ENCODE measurements at places on chromosomes 7 and 10.
A peak's percentile ranks its signal among the peaks of the same experiment; 100 is the strongest.

DNA sequence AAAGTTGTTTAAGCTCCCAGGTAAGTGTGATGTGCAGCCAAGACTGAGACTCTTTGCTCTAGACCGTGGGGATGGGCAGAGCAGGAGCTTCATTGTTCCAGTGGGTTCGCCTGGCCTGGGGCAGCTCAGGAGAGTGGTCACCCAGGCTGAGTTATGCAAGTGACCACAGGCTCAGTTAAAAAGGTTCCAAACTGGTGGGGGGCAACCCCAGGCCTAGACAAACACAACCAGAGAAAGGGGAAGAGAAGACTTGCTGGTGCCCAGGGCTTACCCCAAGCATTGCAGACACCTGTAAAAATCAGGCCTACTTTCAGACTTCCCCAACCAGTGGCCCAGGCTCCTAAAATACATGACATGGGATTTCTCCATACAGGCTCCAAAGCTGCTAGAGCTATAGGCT lies 21.6 kb downstream of the CREB3L2 start:
- no peak for DNase-seq

DNA sequence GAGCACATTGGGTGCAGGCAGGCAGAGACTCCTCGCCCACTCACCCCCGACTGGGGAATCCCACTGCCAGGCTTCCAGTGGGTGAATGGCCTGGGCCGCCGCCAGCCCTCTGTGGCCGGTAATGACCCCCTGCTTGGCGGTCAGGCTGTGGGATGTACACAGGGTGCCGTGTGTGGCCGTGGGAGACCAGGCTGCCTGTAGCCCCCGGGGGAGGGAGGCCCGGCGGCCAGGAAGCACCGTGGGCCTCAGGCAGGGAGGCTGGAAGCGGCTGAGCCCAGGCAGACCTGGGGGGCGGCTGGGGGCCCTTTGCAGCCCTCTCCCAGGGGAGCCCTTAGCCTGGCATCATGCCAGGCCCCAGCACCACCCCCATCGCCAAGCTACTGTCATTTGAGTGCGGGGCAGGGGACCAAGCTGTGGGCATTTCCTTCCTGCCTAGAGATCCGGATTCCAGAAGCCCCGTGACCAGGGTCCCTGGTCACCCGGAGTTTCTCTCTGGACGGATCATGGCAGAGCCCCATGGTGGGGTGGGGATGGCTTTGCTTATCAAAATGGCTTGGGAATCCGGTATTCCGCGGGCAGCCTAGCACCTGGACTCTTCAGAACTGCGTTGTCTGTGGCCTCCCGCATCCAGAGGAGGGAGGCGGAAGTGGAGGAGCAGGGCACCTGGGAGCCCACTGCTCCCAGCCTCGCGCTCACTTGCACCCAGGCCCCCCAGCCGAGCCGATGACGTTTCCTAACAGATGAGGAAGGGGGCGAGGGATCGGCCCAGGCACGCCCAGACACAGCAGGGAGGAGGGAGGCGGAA lies 1.1 kb downstream of the TTYH3 start:
- peak; percentile 41 for DNase-seq

DNA sequence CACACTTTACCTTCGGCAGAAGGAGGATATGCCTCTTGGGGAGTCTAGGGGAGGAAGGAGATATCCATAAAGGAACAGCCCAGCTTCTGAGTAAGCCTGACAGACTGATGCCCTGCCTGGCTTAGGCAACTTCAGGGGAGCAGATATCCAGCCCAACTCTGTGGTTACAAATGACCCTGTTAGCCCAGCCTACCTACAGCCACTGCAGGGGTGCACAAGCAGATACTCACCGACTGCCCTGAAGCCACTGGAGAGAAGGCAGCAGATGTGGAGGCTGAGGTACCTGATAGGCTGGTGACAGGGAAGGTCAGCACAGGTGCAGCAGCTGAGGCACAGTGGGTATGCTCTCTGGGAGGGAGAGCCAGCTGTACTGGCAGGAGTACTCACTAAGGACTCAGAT lies 770.2 kb downstream of the GRID1 start:
- no peak for DNase-seq

GRCh38 chr10:63253040-63253439 lies 119.9 kb downstream of the NRBF2 start:
- DNase-seq: no peak

GRCh38 chr10:119001717-119002500 lies 27.6 kb upstream of the NANOS1 start:
- DNase-seq: no peak

- peak; percentile 67 for DNase-seq
Measured at GRCh38 chr7:41698726-41699125, 4.2 kb downstream of the INHBA start.

DNA sequence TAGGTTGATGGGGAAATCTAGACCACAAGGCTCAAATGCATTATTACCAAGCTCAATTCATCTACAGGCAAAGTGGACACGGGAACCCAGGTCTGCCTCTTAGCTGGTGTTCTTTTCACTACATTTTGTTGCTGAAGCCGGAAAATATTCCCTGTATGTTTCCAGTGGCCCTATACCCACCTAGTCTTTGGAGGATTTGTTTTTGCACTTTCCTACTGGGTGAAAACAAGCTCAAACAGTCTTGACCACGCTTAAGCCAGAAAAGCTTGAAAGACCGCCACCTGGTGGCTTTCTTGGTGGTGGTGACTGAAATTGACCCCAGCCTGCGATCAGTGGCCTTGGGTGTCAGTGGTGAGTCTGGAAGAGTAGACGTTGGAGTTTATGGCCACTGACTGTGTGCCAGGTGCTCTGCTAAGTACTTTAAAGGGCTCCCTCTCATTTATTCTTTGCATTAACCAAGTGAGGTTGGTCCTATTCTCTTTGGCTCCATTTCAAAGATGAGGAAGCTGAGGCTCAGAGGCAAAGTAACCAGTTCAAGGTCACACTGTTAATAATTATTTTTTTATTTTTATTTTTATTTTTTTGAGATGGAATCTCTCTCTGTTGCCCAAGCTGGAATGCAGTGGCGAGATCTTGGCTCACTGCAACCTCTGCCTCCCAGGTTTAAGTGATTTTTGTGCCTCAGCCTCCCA lies 11.1 kb upstream of the CRTAC1 start:
- DNase-seq: peak; percentile 54

GRCh38 chr7:73504920-73505319 lies 17.2 kb downstream of the BAZ1B start:
- DNase-seq: no peak

DNA sequence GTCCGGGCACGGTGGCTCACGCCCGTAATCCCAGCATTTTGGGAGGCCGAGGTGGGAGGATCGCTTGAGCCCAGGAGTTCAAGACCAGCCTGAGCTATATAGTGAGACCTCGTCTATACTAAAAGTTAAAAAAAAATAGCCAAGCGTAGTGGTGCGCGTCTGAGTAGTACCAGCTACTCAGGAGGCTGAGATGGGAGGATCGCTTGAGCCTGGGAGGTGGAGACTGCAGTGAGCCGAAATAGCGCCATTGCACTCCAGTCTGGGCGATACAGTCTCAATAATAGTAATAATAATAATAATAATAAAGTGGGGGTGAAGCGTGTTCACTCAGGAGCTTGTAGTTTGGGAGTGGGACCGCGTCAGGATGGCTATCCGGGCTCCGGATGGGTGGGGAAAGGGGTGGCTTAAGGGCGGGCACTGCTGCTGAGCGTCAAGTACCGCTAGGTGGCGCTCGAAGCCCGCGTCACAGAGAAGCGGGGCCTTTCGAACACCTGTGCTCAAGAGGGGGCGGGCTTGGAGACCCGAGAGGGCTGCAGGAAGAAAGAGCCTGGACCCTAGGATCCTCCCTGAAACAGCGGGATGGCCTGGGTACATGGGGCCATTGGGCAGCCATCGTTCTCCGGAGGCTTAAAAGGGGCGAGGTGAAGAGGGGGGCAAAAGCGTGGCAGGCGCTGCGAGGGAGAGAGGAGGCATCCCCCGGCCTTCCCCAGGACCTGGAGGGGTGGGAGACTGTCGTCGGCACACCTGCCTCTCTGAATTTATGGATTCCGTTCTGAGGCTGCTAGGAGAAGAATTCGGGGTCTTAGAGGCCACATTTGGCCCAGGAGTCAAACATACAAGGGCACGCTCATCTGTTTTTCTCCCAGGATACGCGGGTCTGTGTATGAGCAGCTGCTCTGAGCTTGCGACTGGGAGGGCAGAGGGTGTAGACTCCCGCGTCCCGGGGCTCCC lies 14.5 kb downstream of the LBX1 start:
- peak; percentile 43 for DNase-seq

DNA sequence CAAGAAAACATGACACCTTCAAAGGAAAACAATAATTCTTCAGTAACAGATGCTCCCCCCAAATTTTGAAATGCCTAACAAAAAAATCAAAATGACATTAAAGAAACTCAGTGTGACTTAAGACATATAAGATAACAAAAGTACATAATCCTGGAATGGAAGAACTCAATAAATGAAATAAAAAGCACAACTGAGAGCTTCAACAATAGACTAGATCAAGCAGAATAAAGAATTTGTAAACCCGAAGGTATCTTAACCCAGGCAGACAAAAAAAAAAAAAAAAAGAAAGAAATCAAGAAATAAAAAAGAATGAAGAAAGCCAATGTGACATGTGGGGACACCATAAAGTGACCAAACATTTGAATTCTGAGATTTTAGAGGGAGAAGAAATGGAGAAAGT lies 27.7 kb upstream of the LRRD1 start:
- DNase-seq: no peak

- DNase-seq: no peak
Measured at GRCh38 chr10:123772645-123773508, 106.7 kb downstream of the GPR26 start.

GRCh38 chr7:29332042-29332811 lies 137.7 kb downstream of the CHN2 start:
- no peak for DNase-seq

GRCh38 chr10:132371641-132372081 lies 25.3 kb upstream of the PWWP2B start:
- DNase-seq: no peak

DNA sequence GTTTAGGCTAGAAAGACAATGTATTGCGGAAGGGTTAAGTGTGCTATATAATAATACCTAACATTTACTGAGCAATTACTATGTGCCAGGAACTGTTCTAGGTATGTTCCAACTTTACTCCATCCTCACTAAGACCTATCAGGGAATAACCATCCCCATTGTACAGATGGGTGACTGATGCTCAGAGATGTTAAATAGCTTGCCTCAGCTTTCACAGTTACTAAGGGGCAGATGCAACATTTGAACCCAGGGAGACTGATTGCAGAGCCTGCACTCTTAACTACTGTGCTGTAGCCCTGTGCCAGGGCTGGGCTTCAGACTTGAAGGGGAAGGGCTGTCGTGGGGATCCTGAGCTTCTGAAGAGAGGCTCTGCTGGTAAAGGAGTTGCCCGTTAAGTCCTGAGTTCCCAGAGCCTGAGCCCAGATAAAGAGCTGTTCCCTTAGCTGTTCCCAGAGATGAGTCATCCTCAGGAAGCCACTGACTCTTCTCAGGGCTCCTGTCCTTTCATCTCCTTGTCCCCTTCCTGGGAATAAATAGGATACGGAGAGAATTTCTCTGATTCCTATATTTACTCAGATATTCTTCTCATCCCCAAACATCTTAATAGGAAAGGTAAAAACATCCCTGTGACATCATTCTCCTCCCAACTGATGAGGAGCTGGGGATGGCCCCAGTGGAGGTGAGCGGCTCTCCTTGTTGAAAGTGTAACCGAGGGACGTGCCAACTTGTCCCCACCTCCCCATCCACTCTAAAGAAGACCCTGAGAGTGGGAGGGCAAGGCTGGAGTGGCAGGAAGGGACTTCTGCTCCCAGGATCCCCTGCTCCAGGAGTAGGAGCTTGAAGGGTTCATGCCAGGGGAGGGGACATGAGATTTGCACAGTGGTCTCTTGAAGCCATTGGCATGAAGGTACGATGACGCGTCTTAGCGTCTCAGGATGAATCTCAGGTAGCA lies 28.0 kb upstream of the HABP2 start:
- DNase-seq: peak; percentile 67

- no peak for DNase-seq
Measured at GRCh38 chr7:50685135-50686065, 97.3 kb downstream of the GRB10 start.

- DNase-seq: no peak
Measured at GRCh38 chr10:12389154-12389734, 39.9 kb downstream of the CAMK1D start.

- DNase-seq: peak; percentile 60
Measured at GRCh38 chr10:11810313-11810766, 12.8 kb upstream of the PROSER2 start.

DNA sequence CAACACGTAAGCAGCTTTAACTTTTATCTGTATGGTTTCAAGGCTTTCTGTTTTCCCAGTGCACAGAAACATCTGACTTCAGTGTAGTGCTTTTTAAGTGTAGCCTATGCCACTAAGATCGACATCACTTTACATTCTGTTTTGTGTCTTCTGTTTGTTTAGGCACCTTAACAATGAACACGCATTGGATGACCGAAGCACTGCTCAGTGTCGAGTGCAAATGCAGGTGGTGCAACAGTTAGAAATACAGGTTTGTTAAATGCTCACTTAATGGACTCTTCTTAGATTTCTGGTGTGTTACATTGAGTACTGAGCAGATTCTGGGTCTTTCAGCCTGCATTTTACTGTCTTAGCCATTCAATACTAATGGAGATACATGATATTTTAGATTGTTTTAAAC lies 237.4 kb downstream of the FOXP2 start:
- no peak for DNase-seq

DNA sequence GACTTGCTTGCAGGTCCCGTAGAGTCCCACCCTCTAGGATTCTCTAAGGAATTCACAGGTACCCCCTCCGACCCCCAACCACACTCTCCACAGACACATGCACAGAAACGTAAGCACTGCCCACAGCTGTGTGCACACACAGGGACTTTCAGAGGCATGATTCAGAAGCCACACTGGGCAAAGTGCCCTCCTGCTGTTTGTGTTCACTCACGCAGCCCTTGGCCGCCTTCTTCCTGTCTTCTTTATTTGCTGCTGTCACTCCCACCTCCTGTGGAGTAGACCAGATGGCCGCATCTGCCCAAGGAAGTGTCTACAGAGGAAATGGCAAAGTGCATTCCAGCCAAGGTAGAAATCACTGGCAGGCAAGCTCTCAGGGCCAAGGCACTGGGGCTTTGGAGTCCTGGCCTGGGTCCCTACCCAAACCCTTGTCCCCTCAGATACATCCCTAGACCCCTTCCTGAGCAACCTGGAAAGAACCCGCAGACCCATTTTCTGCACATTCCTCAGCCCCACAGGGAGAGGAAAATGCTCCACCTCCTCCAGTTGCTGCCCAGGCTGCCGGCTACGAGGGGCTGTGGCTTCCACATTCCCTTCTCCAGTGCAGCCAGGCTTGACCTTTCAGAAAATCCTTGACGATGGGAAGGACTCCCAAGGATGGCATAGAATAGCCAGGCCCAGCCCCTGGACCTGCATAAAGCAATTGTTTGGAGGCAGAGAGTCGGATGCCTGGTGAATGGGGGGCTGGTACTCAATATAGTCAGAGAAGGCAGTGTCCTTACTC lies 21.6 kb upstream of the GIMAP8 start:
- DNase-seq: peak; percentile 87

GRCh38 chr7:39757604-39758003 lies 134.2 kb downstream of the RALA start:
- DNase-seq: no peak
